ENCODE measurements at places on chromosomes 3 and 15.

- no peak for DNase-seq
These were observed 46.2 kb upstream of the ADGRG7 start for GRCh38 chr3:100563228-100563627.

GRCh38 chr15:44075535-44075934 is 119.5 kb downstream of the FRMD5 start:
- DNase-seq, result no peak

GRCh38 chr3:135865553-135865952 is 100.0 kb upstream of the PPP2R3A start:
- DNase-seq, result no peak

GRCh38 chr3:177257006-177257405 is 59.7 kb upstream of the TBL1XR1 start:
- no peak for DNase-seq

- DNase-seq, result no peak
These were observed 24.2 kb downstream of the PXYLP1 start for GRCh38 chr3:141255846-141256261.

DNA sequence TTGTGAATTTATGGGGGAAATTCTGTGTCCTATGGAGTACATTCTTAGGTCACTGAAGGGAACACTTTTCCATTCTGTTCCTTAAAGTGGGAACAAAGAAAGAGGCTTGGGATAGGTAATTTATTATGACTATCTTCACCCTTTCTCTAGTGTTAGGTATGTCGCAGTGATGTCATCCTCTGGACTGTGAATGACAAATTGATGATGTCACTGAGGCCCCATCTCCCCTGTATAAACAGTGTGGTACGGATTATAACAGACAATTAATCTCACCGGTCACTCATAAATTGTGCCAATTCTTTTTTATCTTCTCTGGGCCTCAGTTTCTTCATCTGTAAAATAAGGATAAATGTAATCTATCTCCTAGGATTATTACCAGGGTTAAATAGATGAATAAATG is 23.5 kb downstream of the MOBP start:
- no peak for DNase-seq

- no peak for DNase-seq
These were observed 725.4 kb upstream of the DPPA4 start for GRCh38 chr3:110062716-110063115.

DNA sequence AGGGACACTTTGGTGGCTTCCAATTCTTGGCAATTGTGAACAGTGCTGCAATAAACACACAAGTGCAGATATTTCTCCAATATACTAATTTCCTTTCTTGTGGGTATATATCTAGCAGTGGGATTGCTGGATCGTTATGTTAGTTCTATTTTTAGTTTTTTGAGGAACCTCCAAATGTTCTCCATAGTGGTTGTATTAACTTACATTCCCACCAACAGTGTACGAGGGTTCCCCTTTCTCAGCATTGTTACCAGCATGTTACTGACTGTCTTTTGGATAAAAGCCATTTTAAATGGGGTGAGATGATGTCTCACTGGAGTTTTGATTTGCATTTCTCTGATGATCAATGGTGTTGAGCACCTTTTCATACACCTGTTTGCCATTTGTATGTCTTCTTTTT is 92.8 kb downstream of the DAPK2 start:
- no peak for DNase-seq

- no peak for DNase-seq
These were observed 90.4 kb upstream of the ASB14 start for GRCh38 chr3:57382933-57383332.

DNA sequence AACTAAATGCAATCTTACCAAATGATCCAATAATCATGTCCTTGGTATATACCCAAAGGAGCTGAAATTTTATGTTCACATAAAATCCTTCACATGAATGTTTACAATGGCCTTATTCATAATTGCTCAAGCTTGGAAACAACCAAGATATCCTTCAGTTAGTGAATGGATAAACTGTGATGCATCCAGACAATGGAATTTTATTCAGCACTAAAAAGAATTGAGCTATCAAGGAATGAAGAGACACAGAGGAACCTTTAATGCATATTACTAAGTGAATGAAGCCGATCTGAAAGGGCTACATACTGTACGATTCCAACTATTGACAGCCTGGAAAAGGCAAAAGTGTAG is 168.4 kb downstream of the PDE8A start:
- DNase-seq, result no peak

GRCh38 chr15:57903626-57904025 is 161.9 kb downstream of the ALDH1A2 start:
- DNase-seq, result no peak

DNA sequence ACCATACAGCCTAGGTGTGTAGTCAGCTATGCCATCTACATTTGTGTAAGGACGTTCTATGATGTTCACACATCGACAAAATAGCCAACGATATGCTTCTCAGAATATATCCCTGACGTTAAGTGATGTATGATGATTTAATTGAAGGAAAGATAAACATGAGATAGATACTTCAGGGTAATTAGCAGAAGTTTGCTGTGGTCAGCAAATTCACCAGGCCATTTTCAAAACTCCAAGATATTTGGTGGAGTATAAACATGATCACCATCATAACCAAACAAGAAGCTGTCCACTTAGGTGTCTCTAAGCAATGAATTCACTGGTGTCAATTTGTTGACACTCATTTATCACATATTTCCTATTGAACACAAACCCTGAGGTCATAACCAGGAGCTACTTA is 885.6 kb upstream of the NR2F2 start:
- no peak for DNase-seq

GRCh38 chr15:80590761-80591355 is 104.3 kb upstream of the ABHD17C start:
- DNase-seq, result no peak

DNA sequence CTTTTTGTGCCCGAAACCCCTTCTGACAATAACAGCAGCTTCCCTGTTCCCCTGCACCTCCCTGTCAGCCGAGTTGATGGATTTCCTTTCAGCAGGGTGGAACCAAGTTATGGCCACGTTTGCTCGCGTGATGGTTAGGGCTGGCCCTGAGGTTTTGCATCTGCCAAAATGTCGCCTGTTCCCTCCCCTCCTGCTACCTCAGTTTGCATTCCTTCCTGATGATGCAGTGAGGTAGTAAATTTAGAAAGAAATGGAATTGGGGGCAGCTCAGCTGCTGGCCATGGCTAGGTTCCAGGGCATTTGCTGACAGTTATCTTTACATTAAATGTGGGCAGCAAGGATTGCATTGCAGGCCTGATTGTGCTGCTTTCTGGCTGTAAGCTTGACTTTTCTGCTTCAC is 13.2 kb downstream of the LIMD1 start:
- DNase-seq, result no peak

GRCh38 chr3:144433006-144433405 is 461.4 kb downstream of the DIPK2A start:
- no peak for DNase-seq

- DNase-seq, result no peak
These were observed 74.8 kb downstream of the PPM1L start for GRCh38 chr3:160830796-160831195.

GRCh38 chr3:132872711-132873110 is 150.5 kb upstream of the NPHP3 start:
- DNase-seq, result no peak

DNA sequence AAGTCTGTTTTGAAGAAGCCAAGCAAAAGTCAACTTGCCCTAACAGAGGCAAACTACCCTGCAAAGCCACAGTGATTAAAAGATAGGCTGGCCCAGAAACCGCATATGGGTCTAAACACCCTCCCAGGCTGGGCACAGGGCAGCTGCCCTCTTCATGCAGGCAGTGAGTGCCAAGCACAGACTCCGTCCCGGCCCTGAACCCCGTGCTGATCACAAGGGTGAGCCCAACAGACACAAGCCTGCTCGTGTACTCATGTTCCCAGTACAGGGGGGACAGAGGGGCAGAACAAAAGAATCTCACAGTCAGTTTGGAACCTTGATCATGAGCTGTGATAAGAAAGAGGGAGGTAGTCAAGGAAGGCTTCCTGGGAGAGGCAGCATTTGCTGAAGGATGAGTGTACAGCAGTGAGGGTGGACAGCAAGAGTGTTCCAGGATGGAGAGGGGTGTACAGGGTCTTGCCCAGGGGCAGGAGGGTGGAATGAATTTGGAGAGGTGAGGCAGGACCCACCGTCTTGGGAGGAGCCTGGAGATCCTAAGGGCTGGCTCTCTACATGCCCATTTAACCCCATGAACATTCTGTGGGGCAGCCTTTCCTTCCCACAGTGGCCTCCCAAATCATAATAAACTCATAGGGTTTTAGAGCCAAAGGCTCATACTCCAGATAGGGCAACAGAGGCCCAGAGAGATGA is 43.2 kb upstream of the PRR23E start:
- DNase-seq, result no peak

DNA sequence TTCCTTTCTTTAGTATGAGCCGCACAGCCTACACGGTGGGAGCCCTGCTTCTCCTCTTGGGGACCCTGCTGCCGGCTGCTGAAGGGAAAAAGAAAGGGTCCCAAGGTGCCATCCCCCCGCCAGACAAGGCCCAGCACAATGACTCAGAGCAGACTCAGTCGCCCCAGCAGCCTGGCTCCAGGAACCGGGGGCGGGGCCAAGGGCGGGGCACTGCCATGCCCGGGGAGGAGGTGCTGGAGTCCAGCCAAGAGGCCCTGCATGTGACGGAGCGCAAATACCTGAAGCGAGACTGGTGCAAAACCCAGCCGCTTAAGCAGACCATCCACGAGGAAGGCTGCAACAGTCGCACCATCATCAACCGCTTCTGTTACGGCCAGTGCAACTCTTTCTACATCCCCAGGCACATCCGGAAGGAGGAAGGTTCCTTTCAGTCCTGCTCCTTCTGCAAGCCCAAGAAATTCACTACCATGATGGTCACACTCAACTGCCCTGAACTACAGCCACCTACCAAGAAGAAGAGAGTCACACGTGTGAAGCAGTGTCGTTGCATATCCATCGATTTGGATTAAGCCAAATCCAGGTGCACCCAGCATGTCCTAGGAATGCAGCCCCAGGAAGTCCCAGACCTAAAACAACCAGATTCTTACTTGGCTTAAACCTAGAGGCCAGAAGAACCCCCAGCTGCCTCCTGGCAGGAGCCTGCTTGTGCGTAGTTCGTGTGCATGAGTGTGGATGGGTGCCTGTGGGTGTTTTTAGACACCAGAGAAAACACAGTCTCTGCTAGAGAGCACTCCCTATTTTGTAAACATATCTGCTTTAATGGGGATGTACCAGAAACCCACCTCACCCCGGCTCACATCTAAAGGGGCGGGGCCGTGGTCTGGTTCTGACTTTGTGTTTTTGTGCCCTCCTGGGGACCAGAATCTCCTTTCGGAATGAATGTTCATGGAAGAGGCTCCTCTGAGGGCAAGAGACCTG is 13.2 kb downstream of the GREM1 start:
- no peak for DNase-seq

DNA sequence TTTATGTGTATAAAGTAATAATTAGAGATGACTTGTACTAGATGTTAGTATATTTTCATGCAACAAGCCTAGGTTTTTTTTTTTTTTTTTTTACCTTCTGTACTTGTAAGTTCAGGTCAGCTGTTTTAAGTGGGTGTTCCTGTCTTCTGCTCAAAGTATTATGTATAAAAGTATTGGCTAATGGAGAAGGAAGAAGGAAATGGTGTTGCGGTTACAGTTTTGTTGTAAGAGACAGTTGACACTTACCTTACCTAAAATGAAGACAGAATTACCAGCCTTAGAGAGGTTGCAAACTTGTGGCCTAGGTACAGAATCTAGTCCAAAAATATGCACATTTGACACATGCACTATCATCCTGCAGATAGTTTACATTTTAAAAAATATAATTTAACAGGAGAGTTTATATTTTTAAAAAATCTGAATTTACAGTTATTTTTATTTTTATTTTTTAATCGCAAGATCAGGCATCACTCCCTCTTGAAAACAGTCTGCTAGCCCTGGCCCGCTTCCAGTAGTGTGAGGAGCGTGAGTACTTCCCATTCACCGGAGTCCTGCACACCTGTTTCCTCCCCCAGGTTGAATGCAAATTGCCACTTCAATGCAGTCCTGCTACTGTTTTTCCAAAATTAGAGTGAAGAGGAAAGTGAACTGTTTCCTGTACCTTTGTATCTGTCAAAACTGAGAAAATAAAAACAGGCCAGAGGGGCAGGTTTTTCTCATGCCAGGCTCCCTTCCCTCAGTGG is 224.3 kb upstream of the SOX2 start:
- no peak for DNase-seq

DNA sequence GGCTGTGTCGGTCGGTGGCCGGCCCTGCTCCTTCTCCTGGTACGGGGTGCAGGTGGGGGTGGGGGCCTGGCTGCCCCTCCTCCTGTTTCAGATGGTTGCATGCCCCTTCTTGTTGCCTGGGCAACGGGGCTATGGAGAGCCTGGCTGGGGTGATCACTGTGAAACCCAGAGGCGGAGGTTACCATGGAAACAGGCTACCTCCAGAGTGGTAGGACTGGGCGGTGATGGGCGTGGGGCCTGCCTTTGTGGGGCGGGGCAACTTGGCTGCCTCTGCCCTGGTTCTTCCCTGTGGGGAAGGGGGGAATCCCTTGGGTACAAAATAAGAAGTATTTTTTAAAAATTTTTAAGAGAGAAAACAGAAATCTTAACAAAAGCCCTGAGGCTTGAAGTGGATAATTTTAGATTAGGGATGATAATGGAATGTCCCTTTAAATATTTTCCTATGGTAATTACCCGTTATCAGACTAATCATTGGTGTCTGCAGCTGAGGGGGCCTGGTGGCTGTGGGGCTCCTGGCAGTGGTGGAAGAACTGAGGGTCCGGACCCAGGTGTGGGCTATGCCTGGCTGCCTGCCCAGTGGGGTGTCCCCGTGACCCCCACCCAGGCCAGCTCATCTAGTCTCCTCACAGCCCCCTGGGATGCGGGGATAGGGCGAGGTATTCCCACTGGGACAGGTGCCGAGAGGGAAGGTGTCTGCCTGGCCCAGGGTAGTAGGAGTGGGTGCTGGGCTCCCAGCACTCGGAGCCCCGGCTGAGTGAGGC is 32.5 kb downstream of the PLXNA1 start:
- DNase-seq, result no peak

DNA sequence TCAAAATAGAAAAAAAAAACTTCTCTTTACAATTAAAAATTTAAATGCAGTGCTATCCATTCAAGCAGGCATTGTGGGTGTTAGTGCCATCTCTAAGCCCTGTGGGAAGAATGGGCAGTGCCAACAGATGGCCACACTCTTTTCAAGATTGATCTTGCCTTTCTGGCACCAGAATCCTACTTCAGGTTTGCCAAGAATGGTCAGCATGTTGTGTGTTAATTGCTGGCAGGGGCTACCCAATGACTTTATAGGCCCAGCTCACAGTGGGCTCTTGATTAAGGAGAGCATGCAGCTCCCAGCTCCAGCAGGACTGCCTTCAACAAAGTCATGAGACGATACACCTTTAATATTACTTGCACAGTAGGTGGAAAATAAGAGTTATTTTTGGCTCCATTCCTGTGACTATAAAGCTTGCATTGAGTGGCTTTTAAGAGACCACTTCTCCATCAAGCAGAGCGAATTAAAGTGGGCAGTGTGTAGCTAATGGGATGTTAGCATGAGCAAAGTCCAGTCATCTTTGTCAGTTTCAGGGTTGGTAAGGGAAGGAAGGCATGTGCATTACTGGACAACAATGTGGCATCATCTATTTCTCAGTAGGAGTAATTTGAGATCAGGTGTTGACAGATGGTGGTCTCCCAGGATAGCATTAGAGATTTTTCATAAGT is 476.8 kb downstream of the C3orf38 start:
- no peak for DNase-seq

- no peak for DNase-seq
These were observed 9.8 kb upstream of the MUC4 start for GRCh38 chr3:195821403-195822130.

All from stimulated activated CD8-positive, alpha-beta memory T cell treated with anti-CD3 and anti-CD28 coated beads, Interleukin-12 subunit alpha, Interleukin-12 subunit beta, amount 100 ng/mL, for 4 hours (primary cell).